ENCODE measurements at places on chromosomes 12 and 14. TPM values are rescaled to one million over a fixed set of nuclear protein-coding genes. Genes with fewer than 3 reads are reported as not detected.
A peak's percentile ranks its signal among the peaks of the same experiment; 100 is the strongest.

MYF5 gene
- not detected for total RNA-seq

DNA sequence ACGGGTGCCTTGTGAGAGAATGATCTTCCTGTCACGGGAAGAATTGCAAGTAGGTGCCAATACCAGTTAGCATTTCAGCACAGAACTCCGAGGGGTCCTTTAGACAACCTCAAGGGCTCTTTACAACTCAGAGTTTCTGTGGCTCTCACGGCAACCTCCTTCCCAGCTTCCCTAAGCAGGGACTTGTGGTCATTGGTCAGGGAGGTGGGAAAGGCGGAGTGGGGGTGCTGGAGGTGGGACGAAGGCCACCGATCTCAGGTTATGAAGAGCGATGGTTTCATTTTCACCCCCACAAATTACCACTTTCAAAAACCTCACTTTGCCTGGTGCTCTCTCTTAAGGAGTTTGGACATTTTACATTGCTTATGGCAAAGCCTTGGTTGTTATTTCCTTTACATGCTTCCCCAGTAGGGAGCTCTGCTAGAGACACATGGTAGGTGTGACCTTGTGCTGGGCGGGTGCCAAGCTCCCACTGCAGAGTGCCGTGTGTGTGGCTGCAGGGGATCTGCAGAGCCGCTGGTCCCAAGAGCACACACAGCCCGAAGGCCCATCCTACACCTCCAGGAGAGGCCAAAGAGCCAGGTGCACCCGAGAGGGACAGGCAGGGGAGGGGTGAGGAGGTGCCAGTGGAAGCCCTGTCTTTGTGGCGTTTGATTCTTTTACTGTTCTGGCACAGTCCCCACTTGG lies 21.4 kb downstream of the BCL2L14 start:
- no peaks in the 10 kb centered on the region for H3K4me1 ChIP-seq
- no peak overlapping the region for H3K27ac ChIP-seq
- no peak overlapping the region for H3K4me3 ChIP-seq
- peaks cover 20% of the 10 kb centered on the region for H3K27me3 ChIP-seq
- H3K36me3 ChIP-seq = no peaks in the 10 kb centered on the region
- DNase-seq = no peak

KDM5A gene
- 75.0 TPM for total RNA-seq

DNA sequence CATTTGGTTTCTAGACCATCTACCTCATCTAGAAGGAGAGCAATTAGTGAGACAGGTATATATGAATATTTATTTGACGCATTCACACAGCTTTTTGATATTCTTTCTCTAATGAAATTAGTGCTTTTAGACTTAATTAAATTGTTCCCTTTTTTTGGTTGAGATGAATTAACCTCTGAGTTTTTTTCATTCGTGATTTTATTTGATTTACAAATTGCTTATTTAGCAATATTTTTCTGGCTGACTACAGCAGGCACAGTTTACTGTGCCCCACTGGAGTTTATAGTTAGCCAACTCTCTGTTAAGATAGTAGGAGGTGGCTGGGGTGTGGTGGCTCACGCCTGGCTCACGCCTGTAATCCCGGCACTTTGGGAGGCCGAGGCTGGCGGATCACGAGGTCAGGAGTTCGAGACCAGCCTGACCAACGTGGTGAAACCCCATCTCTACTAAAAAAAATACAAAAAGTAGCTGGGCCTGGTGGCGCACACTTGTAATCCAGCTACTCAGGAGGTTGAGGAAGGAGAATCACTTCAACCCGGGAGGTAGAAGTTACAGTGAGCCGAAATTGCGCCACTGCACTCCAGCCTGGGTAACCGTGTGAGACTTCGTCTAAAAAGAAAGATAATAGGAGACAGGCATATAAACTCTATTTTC lies 16.7 kb downstream of the MDM2 start:
- peak overlapping the region; percentile 46 for H3K27ac ChIP-seq
- H3K4me3 ChIP-seq = no peak overlapping the region
- H3K36me3 ChIP-seq = peaks cover 17% of the 10 kb centered on the region
- peaks cover 48% of the 10 kb centered on the region for H3K4me1 ChIP-seq
- DNase-seq = no peak

GRCh38 chr12:101855364-101855884 lies 22.0 kb upstream of the DRAM1 start:
- H3K27me3 ChIP-seq = peaks cover 6% of the 10 kb centered on the region
- no peak overlapping the region for H3K4me3 ChIP-seq
- no peak overlapping the region for H3K27ac ChIP-seq
- peaks cover 16% of the 10 kb centered on the region for H3K4me1 ChIP-seq
- DNase-seq = no peak

DNA sequence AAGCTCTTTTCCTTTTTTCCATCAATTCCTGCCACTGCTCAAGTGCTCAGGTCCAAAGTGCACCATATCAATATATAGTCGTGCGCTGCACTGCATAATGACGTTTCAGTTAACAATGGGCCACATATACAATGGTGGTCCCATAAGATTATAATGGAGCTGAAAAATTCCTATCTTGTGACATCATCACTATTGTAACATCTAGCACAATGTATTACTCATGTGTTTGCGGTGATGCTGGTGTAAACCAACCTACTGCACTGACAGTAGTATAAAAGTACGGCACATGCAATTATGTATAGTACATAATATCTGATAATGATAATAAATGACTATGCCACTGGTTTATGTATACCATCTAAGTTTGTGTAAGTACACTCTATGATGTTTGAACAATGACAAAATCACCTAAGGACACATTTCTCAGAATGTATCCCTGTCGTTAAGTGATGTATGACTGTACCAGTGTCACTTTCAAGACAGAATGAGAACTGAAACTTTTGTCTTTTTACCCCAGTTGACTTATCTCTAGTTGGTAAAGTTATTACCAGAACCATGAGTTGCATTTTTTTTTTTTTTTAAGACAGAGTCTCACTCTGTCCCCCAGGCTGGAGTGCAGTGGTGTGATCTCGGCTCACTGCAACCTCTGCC lies 53.7 kb upstream of the INSM2 start:
- H3K4me3 ChIP-seq = peak overlapping the region; percentile 55
- no peak for DNase-seq
- no peaks in the 10 kb centered on the region for H3K36me3 ChIP-seq
- H3K27me3 ChIP-seq = peaks cover 38% of the 10 kb centered on the region
- peak overlapping the region; percentile 78 for H3K27ac ChIP-seq

GRCh38 chr12:3683670-3684069 lies 69.2 kb downstream of the CRACR2A start:
- no peak overlapping the region for H3K4me3 ChIP-seq
- H3K4me1 ChIP-seq = no peaks in the 10 kb centered on the region
- peaks cover 5% of the 10 kb centered on the region for H3K36me3 ChIP-seq
- H3K27ac ChIP-seq = peak overlapping the region; percentile 16
- no peak for DNase-seq

BATF gene
- total RNA-seq = 171 TPM

TEX52 gene
- total RNA-seq = 0.48 TPM

GRCh38 chr12:50055831-50056638 lies 1.4 kb upstream of the ASIC1 start:
- H3K27me3 ChIP-seq = peaks cover 37% of the 10 kb centered on the region
- peaks cover 48% of the 10 kb centered on the region for H3K4me1 ChIP-seq
- H3K4me3 ChIP-seq = peak overlapping the region; percentile 80
- H3K27ac ChIP-seq = no peak overlapping the region
- peak; percentile 62 for DNase-seq

RALGAPA1 gene
- total RNA-seq = 41.8 TPM

DNA sequence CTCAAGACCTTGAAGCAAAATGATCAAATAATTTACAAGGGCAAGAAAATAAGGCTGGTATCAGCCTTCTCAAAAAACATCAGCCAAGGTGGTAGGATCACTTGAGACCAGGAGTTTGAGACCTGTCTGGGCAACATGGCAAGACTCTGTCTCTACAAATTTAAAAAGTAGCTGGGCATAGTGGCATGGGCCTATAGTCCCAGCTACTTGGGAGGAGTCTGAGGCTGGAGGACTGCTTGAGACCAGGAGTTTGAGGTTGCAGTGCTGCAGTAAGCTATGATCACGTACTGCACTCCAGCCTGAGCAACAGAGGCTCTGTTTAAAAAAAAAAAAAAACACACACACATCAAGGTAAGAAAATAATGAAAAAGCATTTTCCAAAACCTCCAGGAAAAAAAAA lies 22.1 kb downstream of the SEC23A start:
- DNase-seq = no peak
- H3K36me3 ChIP-seq = peaks cover 30% of the 10 kb centered on the region
- H3K4me3 ChIP-seq = no peak overlapping the region
- no peaks in the 10 kb centered on the region for H3K4me1 ChIP-seq
- H3K27me3 ChIP-seq = no peaks in the 10 kb centered on the region

CLEC2B gene
- total RNA-seq = 28.0 TPM

DNA sequence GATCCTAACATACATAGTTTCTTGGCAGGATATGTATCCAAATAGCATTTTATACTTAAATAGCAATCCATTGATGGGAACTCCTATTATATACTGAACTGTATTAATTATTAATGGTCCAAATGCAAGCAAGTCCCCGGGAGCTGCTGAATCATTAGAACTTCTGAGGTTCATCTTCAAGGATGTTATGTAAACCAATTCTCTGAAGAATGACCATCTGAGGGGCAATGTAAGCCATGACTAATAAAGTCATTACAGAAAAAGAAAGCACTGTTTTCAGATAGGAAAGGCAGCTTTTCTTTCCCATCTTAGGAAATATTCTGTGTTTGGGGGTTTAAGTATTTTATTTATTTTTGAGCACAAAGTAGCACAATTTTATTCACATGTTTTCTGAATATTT lies 166.1 kb upstream of the SLC16A7 start:
- no peaks in the 10 kb centered on the region for H3K36me3 ChIP-seq
- H3K4me3 ChIP-seq = no peak overlapping the region
- H3K4me1 ChIP-seq = no peaks in the 10 kb centered on the region
- no peak for DNase-seq
- H3K27me3 ChIP-seq = no peaks in the 10 kb centered on the region

WDHD1 gene
- total RNA-seq = 50.7 TPM

PTGER2 gene
- 6.2 TPM for total RNA-seq

DNA sequence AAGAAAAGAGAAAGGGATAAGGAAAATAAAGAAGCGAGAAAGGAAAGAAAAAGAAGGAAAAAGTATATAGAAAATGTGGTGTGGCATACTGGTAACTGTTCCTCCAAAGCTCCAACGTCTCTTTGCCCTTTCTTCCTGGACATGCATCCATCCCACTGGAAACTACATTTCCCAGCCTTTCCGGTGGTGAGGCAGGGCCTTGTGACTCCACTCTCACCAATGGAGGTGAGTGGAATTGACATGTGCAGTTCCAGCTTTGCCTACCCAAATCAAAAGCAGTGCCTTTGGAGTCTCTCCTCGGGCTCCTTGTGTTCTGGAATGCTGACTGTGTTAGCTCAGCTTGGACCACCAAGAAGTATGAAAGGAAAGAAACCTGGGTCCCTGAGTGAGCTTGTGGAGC lies 161.2 kb downstream of the KCNA5 start:
- no peak overlapping the region for H3K27ac ChIP-seq
- no peak for DNase-seq
- no peak overlapping the region for H3K4me3 ChIP-seq
- H3K36me3 ChIP-seq = no peaks in the 10 kb centered on the region

DNA sequence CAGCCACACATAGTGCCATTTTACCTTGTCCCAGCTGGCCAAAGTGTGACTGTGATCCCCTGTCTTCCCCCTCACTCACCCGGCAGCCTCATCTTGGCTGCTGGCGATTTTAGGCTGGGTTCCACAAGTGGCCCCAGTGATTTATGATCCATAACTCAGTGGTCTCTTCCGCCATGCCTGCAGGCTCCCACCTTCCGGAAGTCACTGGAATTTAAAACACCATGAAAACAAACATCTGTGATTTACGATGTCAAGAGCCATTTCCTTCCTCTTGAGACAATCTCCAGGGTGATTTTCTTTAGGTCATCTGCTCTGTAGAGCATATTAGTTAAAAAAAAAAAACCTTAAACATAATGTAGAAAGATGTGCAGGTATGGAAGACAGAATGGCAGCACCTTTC lies 282.3 kb downstream of the CACNA1C start:
- H3K4me3 ChIP-seq = no peak overlapping the region
- peaks cover 19% of the 10 kb centered on the region for H3K27me3 ChIP-seq
- H3K36me3 ChIP-seq = no peaks in the 10 kb centered on the region
- H3K4me1 ChIP-seq = peaks cover 16% of the 10 kb centered on the region
- no peak for DNase-seq
- H3K27ac ChIP-seq = no peak overlapping the region
